Prostate gland (tissue), 2 donors: ENCODE measurements at places on chromosomes 4 and X. TPM values are rescaled to one million over a fixed set of nuclear protein-coding genes. Genes with fewer than 3 reads are reported as not detected.

GRCh38 chr4:114225436-114225835 is 246.0 kb upstream of the ARSJ start:
- no peak overlapping the region for H3K27ac ChIP-seq
- no peaks in the 10 kb centered on the region for H3K36me3 ChIP-seq
- no peaks in the 10 kb centered on the region for H3K27me3 ChIP-seq
- no peak overlapping the region for H3K4me3 ChIP-seq

DNA sequence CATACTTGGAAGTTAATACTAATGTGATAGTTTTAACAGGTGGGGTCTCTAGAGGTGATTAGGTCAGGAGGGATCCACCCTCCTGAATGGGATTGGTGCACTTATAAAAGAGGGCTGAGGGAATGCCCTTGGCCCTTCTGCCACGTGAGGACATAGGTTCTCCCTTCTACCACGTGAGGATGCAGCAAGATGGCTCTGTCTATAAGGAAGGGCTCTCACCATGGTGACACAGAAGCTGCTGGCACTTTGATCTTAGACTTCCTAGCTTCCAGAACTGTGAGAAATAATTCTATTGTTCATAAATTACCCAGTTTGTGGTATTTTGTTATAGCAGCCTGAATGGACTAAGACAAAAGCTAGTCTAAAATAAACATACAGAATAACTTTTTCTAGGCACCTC is 1.0 kb downstream of the AADAT start:
- H3K27ac ChIP-seq, result peak overlapping the region; percentile 80
- no peak for DNase-seq
- H3K36me3 ChIP-seq, result no peaks in the 10 kb centered on the region
- peak overlapping the region; percentile 59 for H3K4me3 ChIP-seq

GRCh38 chrX:9340598-9341290 is 124.1 kb upstream of the TBL1X start:
- no peaks in the 10 kb centered on the region for H3K4me1 ChIP-seq
- no peaks in the 10 kb centered on the region for H3K27me3 ChIP-seq
- DNase-seq, result peak; percentile 12
- peak overlapping the region; percentile 58 for H3K27ac ChIP-seq
- H3K36me3 ChIP-seq, result no peaks in the 10 kb centered on the region

GRCh38 chrX:154378799-154379568 is at the start of gene EMD:
Gene EMD (plus strand): TSS chrX:154379295. CDS start chrX:154379485, 190 bp downstream.
- no peaks in the 10 kb centered on the region for H3K4me1 ChIP-seq
- H3K27me3 ChIP-seq, result no peaks in the 10 kb centered on the region
- peak within 1 kb of the TSS; percentile 98 for H3K27ac ChIP-seq
- H3K4me3 ChIP-seq, result peak within 1 kb of the TSS; percentile 67

DNA sequence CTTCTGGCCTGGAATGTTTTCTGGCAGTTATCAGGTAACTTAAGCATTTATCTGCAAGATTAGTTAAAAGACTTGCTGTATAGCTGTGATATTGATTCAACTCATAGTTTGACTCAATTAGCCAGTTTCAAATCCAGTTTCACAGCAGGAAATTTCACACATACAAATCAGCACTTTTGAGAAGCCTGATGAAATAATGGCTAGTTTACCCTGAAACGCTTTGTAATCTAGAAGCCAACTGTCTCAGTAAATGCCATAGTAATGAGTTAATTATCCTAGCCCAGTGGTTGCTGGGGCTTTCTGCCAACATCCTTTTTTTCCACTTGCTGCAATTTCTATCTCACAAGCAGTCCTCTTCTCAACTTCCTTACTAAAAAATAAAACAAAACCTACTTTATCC is 53.1 kb downstream of the ARHGEF38 start:
- H3K36me3 ChIP-seq, result no peaks in the 10 kb centered on the region
- H3K27ac ChIP-seq, result no peak overlapping the region
- H3K27me3 ChIP-seq, result no peaks in the 10 kb centered on the region
- no peak overlapping the region for H3K4me3 ChIP-seq

The DCAF8L2 gene
- total RNA-seq, result not detected

The CBLL2 gene
- total RNA-seq, result 0.45 TPM

The TLR6 gene
- total RNA-seq, result 1.0 TPM
